Endothelial cell of umbilical vein (primary cell): ENCODE measurements at places on chromosomes 4 and X. TPM values are rescaled to one million over a fixed set of nuclear protein-coding genes. Genes with fewer than 3 reads are reported as not detected.

DNA sequence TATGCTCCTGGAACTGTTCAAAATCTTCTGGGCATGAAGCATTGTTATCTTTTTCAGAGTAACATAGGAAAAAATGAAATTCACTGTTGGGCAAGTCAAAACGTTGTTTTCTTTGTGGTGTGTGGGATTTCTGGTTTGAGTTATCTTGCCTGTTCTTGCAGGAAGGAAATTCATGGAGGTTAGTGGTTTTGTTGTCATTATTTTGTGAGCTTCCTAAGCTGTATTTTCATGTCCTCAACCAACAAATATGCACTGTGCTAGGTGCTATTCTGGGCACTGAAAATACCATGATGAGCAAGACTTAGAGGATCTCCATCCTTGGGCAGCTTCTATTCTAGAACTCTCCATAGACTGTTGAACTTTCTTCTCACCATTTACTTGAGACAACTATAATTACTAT, 16.9 kb downstream of the SPINK2 start:
- H3K27ac ChIP-seq, result no peak overlapping the region
- no peaks in the 10 kb centered on the region for H3K27me3 ChIP-seq
- H3K36me3 ChIP-seq, result no peaks in the 10 kb centered on the region
- H3K4me3 ChIP-seq, result no peak overlapping the region

GRCh38 chr4:16908377-16909021, 10.1 kb upstream of the LDB2 start:
- no peaks in the 10 kb centered on the region for H3K36me3 ChIP-seq
- H3K4me1 ChIP-seq, result peaks cover 9% of the 10 kb centered on the region
- no peak overlapping the region for H3K4me3 ChIP-seq
- no peaks in the 10 kb centered on the region for H3K27me3 ChIP-seq
- H3K27ac ChIP-seq, result no peak overlapping the region

- peak; percentile 20 for DNase-seq
- H3K27ac ChIP-seq, result no peak overlapping the region
- peaks cover 10% of the 10 kb centered on the region for H3K4me1 ChIP-seq
- no peaks in the 10 kb centered on the region for H3K36me3 ChIP-seq
- H3K27me3 ChIP-seq, result peaks cover 14% of the 10 kb centered on the region
Measured at GRCh38 chr4:186144946-186145569, 40.6 kb downstream of the FAM149A start.

DNA sequence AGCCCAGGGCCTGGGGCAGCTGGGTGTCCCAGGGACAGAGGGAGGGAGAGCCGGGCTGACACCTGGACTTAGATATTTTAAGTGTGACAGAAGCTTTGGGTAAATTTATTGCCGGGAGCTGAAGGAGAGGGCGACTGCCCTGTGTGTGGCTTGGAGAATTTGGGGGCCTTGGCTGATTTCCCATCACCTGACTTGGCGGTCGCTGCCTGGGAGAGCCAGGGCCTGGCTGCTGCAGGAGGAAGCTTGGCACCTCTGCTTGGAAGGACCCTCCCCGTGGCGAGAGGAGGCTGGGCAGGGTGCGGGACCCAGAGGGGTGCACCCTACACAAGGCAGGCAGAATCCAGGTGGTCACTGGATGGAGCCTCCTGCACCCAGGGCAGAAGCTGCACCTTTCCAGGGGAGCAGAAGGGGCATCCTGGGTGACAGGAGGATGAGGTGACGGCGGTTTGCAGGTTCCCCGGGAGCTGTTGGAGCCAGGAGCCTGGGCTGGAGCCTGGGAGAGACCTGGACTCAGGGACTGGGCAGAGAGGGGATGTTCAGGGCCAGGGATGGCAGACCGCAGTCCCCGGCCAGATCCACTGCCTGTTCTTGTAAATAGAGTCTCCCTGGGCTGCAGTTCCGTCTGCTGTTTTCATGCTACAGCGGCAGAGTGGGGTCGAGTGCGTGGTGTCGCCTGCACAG, 72.0 kb downstream of the RGS12 start:
- DNase-seq, result no peak
- H3K36me3 ChIP-seq, result no peaks in the 10 kb centered on the region
- no peak overlapping the region for H3K27ac ChIP-seq
- no peak overlapping the region for H3K4me3 ChIP-seq
- peaks cover 16% of the 10 kb centered on the region for H3K4me1 ChIP-seq

GRCh38 chr4:45317276-45317675, 590.9 kb upstream of the GNPDA2 start:
- no peak overlapping the region for H3K27ac ChIP-seq
- no peak overlapping the region for H3K4me3 ChIP-seq
- H3K27me3 ChIP-seq, result no peaks in the 10 kb centered on the region

GRCh38 chr4:612052-612748, 13.2 kb upstream of the PDE6B start:
- H3K4me1 ChIP-seq, result no peaks in the 10 kb centered on the region
- no peak overlapping the region for H3K4me3 ChIP-seq
- no peak for DNase-seq
- H3K27ac ChIP-seq, result no peak overlapping the region
- no peaks in the 10 kb centered on the region for H3K36me3 ChIP-seq
- no peaks in the 10 kb centered on the region for H3K27me3 ChIP-seq

CCNB3 gene
- 0.32 and 0.77 TPM in 2 replicates for total RNA-seq

ARHGAP24 gene
- total RNA-seq, result 79.4 and 87.5 TPM in 2 replicates

TMEM271 gene
- total RNA-seq, result not detected in 2 replicates

GRCh38 chr4:119000400-119000799, 111.7 kb downstream of the SYNPO2 start:
- DNase-seq, result no peak
- H3K27me3 ChIP-seq, result peaks cover 6% of the 10 kb centered on the region
- H3K4me1 ChIP-seq, result no peaks in the 10 kb centered on the region
- no peak overlapping the region for H3K27ac ChIP-seq

GPRIN3 gene
- 2.2 and 2.4 TPM in 2 replicates for total RNA-seq

GRCh38 chr4:10466161-10466560, 8.9 kb upstream of the ZNF518B start:
- H3K27me3 ChIP-seq, result peaks cover 23% of the 10 kb centered on the region
- H3K27ac ChIP-seq, result no peak overlapping the region
- no peak overlapping the region for H3K4me3 ChIP-seq
- H3K36me3 ChIP-seq, result no peaks in the 10 kb centered on the region
- peaks cover 2% of the 10 kb centered on the region for H3K4me1 ChIP-seq

DNA sequence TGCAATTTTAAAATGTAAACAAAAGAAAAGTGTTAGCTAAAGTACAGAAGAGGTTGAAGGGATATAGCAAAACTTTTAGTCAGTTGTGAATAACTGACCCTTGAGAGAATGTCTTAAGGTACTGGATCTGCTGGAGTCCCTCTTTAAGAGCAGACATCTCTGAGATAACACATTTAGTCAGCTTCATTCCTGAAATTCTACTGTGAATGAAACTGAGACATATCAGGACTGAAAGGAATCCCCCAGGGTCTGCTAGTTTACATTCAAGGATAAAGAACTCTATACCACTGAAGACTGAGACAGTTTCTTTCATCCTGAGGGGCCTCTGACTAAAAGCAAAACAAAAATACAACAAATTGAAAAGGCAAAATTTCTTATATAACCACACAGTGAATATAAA, 54.4 kb downstream of the PGRMC1 start:
- H3K4me3 ChIP-seq, result no peak overlapping the region
- no peaks in the 10 kb centered on the region for H3K4me1 ChIP-seq
- no peak for DNase-seq
- H3K27me3 ChIP-seq, result no peaks in the 10 kb centered on the region

GRCh38 chr4:178173771-178174170, 731.5 kb upstream of the AGA start:
- H3K36me3 ChIP-seq, result no peaks in the 10 kb centered on the region
- H3K4me1 ChIP-seq, result no peaks in the 10 kb centered on the region
- H3K27me3 ChIP-seq, result no peaks in the 10 kb centered on the region
- DNase-seq, result no peak
- no peak overlapping the region for H3K4me3 ChIP-seq

GRCh38 chr4:147428583-147428982, 52.3 kb upstream of the EDNRA start:
- no peak overlapping the region for H3K27ac ChIP-seq
- H3K36me3 ChIP-seq, result no peaks in the 10 kb centered on the region
- no peaks in the 10 kb centered on the region for H3K4me1 ChIP-seq
- no peak overlapping the region for H3K4me3 ChIP-seq
- H3K27me3 ChIP-seq, result no peaks in the 10 kb centered on the region
- DNase-seq, result no peak

DNA sequence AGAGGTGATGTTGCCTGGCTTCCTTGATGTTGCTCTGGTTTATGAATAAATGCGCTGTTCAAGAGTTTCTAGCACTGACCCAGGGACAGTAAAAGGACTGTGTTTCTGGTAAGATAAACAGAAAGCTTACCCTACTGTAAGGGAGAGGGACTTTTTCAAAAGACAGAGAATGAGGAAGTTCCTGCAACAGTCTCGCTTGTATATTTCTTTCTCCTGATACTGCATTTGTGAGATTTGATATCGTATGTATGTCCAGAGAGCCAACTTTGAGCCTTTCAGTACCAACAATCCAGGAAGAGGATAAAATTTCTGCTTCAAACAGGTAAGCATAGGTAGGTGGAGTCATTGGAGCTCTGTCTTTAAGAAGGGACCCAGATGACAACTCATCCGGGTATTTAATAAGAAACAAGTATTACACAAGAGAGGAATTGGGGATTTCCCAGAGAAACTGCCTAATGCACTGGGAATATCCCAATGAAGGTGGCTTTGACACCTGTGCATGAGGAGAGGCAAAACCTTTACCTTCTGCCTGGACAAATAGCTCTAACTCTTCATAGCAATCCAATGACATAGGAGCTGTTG, 773 bp downstream of the DAPP1 start:
- no peak for DNase-seq
- no peak overlapping the region for H3K4me3 ChIP-seq
- no peaks in the 10 kb centered on the region for H3K4me1 ChIP-seq
- H3K36me3 ChIP-seq, result no peaks in the 10 kb centered on the region

DNA sequence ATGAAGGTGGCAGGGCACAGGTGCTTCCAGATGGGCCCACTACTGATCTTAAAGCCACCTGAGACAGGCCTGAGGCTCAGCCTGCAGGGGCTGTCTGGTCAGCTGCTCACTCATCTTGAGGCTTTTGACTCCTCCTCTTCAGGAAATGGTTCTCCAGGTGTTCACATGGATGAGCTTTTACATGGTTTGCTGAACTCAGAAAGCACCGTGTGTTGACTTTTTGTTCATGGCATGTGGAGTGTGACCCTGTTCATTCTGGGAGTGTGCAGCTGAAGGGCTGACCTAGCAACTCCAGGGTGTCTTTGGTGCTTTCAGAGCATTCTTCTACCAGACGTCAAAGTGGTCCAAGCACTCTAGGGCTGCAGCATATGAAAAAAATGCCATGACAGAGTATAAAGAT, 111.1 kb downstream of the CCNG2 start:
- H3K27me3 ChIP-seq, result no peaks in the 10 kb centered on the region
- no peaks in the 10 kb centered on the region for H3K36me3 ChIP-seq
- H3K4me3 ChIP-seq, result no peak overlapping the region
- no peaks in the 10 kb centered on the region for H3K4me1 ChIP-seq

MAGEA2 gene
- not detected in 2 replicates for total RNA-seq

DNA sequence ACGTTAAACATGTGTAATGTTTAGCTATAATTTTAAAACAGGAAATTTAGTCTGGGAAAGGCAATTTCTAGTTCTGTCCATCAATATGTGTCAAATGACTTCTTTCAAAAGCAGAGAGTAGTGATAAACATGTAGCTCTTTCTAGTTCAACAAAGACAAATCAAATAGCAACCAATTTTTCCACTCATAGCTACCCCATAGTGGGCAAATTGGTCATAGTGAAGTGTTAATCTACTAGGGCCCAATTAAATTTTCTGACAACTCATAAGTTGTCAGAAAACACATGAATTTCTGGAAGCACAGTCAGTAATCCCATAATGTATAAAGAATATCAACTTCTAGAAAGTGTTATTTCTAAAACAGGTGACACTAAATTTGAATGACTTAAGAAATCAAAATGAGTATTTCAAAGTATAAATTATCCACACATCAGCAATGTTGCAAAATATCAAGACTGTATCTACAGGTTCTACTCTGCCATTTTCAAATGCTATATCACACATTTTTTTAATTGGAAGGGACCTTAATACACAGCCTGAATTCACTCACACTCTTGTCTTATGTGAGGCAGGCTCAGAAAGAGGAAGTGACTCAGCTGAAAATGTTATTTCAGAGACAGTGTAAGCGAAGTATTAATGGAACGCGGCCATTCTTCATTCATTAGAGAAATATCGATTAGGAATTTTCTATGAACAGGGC, 7.7 kb downstream of the OCIAD2 start:
- H3K27ac ChIP-seq, result peak overlapping the region; percentile 10
- H3K27me3 ChIP-seq, result no peaks in the 10 kb centered on the region
- H3K4me1 ChIP-seq, result peaks cover 19% of the 10 kb centered on the region
- peak; percentile 78 for DNase-seq
